ENCODE measurements at places on chromosomes 6 and 20.

DNA sequence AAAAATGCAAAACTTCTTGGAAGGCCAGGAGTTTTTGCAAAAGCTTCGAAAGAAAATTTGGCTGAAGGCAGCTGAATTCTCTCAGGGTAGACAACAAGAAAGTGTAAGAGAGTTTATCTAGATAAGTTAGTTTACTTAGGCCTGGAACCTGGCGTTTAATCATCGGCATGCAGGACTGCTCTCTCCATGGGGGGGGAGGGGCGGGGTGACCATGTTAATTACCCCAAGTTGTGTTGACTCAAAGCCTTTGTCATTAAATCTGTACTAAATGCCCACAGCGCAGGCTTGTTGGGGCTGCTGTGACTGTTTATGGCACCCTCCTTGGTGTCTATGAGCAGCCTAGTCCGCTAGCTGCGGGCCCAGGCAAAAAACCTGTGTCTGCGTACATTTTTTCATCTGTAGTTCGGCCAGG, 20.1 kb upstream of the ZNF451 start:
- no peak for DNase-seq

- no peak for DNase-seq
Observed at GRCh38 chr6:17580518-17581048, 19.5 kb upstream of the FAM8A1 start.

DNA sequence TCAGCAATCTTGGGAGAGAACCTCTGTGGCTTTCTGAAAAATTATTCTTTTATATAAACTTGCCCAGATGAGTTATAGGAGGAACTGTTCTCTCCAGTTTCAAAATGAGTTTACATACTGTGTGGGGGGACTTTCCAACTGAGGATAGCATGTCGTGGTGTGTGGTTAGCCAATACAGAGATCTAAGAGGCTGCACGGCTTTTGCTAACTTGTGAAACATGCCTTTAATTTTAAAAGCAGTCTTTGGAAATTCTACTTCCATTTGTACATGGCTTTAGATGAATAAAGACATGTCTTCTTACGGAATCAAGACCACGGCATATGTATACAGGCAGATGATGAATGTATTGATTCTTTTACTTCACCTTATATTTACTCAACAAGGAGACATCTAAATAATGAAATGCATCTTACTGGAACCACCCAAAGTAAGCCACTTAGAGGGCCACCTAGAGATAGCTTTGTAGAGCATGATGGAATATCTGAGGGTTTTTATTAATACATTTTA, 39.8 kb downstream of the HIVEP1 start:
- no peak for DNase-seq

DNA sequence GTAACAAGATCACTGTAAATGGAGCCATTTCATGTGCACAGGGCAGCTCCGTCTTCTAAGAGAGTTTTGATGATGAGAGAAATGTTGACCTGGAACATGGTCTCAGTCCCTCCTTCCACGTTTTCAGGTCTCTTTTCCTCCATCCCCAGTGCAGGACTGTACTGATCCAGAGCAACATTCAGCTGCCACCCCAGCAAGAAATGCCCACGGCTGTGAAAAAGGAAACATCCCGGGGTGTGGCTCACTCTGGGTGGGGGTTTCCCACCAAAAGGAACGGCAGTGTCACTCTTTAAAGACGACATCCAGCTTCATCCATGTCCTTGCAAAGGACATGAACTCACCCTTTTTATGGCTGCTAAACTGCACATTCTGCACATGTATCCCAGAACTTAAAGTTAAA, 92.6 kb downstream of the ERMARD start:
- DNase-seq: no peak

- DNase-seq: no peak
Observed at GRCh38 chr6:84249724-84250123, 22.3 kb upstream of the CEP162 start.

DNA sequence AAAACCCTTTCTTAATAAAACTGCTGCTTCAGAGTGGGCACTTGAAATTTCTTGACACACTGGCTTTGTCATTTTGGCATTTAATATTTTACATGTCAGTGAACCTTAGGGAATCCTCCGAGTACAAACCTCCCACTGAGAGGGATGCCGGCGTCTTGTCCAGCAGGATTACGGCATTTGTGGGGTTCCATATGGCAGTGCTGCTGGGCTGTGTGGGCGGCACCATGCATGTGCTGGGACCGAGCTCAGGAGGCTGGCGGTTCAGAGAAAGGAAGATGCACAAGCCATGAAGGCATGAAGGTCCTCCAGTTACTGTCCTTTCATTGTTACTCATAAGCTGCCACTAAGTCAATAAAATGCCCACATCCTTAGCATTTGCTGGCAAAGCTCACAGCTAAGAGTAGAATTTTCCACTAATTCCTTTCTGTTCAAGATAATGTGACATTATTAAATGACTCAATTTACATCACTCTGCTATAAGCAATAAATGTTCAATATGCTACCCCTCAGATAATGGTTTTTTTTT, 61.4 kb downstream of the LY86 start:
- DNase-seq: no peak

All from cortex of kidney (tissue), 1 donor.